Neural crest cell (in vitro differentiated cells): ENCODE measurements at places on chromosomes 4 and X. TPM values are rescaled to one million over a fixed set of nuclear protein-coding genes. Genes with fewer than 3 reads are reported as not detected.

DNA sequence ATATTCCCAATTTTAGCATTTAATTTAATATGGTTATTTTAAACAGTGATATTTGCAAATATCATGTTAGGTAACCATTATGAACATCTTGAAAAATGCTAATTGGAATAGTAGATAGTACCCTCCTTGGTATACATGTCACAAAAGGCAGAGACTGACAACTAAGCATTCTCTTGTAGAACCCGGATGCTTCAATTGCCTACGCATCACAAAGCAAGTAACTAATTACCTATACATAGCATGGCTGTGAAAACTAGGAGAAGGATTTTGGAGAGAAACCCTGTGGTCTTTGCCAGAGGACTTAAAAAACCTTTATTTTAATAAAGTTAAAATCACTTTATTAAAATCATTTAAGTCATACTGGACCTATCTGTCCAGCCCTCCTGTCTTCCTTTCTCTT lies 764.1 kb upstream of the TENM3 start:
- no peak for DNase-seq

The UGT2B17 gene
- not detected in 2 replicates for total RNA-seq

- DNase-seq = no peak
Observed at GRCh38 chr4:129336457-129337227, 240.7 kb downstream of the C4orf33 start.

GRCh38 chrX:70096052-70096451 lies 33.8 kb downstream of the OTUD6A start:
- DNase-seq = no peak

- no peak for DNase-seq
Observed at GRCh38 chr4:87919941-87920340, 55.6 kb upstream of the SPP1 start.

- no peak for DNase-seq
Observed at GRCh38 chrX:46994096-46994495, 81.9 kb downstream of the JADE3 start.

GRCh38 chr4:26763063-26763462 lies 97.6 kb upstream of the STIM2 start:
- DNase-seq = no peak

DNA sequence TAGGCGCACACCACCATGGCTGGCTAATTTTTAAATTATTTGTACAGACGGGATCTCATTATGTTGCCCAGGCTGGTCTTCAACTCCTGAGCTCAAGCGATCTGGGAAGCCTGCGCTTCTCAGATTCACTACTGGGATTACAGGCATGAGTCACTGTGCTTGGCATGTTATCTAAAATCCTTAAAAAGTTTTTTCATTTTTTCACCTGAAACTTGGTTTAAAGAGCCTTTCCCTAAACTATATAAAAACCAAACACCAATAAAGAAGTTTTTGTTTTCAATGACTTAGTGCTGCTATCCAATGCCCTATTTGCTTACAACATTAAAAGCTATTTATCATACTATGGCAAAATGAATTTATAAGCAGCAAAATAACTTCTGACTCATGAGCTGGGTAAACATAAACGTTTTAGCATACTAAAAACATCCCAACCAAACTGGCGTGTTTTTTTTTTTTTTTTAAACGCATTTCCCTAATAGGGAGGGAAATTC lies 127.8 kb downstream of the UBE2K start:
- DNase-seq = no peak

DNA sequence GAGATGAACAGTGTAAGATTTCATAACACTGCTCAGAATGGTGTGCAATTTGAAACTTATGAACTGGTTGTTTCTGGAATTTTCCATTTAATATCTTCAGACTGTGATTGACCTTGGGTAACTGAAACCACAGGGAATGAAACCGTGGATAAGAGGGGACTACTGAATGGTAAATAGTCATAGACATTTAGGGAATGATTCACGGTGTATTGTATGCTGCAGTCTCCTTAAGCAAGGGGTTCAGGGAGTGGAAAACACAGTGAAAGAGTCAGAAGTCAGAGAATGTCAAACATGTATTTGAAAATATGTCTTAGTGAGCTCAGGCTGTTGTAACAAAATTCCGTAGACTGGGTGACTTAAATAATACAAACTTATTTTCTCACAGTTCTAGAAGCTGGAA lies 398.2 kb upstream of the DIPK2B start:
- no peak for DNase-seq

The MAGED4B gene
- total RNA-seq = 175 and 191 TPM in 2 replicates

GRCh38 chr4:102335616-102336015 lies 9.7 kb downstream of the SLC39A8 start:
- no peak for DNase-seq

DNA sequence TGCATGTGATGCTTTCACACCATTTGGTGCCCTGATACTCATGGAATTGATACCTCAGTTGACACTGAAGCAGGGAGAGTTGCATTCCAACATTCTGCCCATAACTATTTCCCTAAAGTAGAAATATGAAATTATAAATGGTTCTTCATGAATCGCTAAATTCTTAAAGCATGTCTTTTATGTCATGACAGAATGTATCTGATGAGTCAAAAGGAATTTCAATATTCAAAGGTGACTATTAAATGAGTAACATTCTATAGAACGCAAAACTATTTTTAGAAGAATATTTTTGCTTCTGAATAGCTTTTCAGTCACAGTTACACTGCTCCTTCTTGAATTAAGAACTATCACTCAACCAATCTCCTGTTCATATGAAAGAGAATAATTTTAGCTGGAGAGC lies 152.8 kb downstream of the ADGRA3 start:
- DNase-seq = no peak

DNA sequence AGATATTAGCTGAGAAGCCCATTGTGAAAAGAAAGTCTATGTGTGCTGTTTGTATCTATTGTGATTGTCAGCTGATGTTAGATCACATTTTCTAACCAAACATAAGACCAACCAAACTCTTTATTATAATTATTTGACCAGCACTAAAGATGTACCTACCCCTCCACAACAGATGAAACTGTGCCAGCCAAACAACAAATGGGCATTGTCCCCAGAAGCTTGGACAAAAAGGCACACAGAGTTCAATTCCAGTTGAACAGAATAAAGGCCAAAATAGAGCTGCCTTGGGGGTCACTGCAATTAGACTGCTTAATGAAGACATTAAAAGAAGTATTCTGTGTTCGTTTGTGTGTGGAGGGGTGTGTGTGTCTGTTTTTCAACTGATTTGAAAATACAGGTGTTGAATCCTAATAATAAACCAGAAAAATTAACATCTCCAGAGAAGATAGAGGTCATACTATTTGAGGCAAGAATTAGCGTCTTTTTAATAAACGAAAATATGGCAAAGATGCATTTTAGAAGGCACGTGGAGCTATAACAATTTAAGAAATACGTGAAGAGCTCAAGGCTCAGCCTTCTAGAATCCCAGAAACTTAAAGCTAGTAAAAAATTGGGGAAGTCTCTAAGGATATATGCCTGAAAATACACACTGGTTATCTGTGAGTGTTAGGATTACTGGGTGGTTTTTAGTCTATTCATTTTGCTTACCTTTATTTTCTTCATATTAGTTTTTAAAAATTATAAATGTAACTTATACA lies 2.2 kb downstream of the SPP1 start:
- DNase-seq = no peak

GRCh38 chr4:118683513-118683912 lies 1.7 kb upstream of the METTL14 start:
- no peak for DNase-seq

- DNase-seq = no peak
Observed at GRCh38 chrX:40177942-40178715, 80.4 kb upstream of the BCOR start.

DNA sequence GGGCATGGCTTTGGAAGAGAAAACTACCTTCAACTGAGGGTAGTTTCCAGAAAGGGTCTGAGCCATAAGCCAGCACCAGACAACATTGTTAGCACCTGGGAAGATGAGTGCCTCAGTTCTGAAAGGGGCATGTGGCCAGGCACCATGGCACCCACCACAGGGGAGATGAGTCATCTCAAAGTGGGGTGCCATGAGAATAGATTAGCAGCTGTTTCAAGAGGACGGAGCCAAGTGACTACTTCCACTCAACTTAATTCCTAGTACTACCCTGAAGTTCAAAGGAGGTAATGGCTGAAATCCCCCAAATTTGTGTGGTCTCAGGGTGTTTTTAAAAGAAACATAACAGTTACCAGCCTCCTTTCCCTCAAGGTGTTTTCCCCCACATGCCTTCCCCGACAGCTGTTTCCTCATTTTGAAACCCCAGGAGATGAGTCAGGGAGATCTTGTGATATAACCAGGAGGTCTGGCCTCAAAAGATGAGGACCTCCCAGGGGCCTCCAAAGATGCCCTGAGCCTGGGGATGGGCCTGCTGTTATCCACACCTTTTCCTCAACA lies 27.8 kb upstream of the FTHL17 start:
- DNase-seq = no peak

The MAGEA1 gene
- total RNA-seq = not detected in 2 replicates

GRCh38 chrX:106451933-106452332 lies 159.8 kb upstream of the RADX start:
- no peak for DNase-seq

- no peak for DNase-seq
Observed at GRCh38 chr4:159358226-159358625, 255.3 kb downstream of the RAPGEF2 start.

- DNase-seq = no peak
Observed at GRCh38 chrX:124555036-124555595, 208.8 kb downstream of the SH2D1A start.

DNA sequence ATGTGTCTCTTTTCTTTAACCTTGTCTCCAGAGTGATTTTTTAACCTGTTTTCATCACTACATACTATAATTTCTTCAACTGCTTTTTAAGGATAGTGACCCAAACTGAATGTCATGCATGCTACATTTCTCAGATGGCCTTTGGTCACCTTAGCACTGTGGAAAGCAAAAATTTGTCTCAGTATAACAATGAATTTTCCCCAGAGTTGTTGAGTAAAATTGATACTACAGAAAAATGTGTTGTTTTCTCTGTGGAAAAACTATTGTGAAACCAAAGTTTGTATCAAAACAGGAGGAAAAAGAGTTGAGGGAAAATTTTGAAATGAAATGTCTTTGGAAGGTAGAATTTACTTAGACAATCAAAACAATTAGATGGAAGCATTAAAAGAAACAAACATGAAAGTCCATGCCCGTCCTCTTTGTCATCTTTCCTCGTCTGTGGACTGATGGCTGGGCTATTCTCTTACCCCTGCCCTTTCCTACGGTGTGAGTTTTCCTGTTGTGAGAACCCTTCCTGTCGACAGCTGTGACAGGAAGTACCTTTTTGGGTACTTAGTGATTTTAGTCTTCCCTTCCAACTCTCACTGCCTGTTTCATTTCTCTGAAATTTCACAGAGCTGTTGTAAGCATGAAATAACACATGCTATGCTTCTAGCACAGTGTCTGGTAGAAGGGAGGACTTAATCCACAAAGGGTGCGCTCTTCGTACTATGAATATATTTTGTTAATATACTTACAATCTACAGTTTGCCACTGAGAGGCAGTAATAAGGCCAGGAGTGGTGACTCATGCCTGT lies 50.8 kb downstream of the LRP2BP start:
- no peak for DNase-seq

DNA sequence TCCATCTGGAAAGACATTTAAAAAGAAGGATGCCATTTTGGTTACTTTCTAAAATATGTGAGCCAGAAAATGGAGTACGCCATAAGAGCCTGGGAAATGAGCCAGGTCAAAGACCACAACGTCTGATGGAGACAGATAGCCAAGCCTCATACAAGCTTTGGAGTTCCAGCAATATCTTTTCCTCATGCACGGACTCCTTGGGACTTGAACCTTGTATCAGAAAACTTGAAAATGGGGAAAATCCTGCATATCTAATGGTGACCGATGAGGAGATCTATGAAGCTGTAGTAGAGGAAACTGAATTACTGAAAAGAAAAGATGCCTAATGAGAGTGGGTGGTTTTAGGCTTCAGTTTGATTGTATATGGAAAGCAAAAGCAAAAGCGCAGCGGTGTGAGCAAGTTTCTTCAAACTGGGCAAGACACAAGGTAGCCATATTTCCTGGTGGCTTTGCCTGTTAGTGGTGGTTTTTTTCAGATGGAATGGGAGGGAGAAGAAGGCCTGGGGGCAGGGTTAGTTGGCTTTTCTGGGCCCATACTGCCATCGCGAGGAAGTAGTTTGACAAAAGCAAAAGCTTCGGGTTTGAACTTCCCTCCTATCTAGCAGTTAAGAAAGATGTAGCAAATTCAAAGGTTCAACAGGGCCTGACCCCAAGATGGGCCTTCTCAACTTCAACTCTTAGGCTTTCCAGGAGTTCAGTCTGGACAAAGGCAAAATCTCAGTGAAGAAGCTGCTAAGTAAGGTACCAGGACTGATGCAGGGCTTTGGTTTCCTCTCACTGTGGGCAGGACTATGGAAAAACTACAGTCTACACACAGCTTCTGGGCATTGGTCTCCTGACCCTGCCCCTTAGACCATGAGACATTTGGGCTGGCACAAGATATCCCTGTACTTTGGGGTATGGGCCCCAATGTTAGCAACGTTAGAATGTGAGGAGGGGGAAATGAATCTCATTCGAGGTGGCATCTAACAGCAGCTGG lies 210.0 kb upstream of the STK26 start:
- DNase-seq = no peak

GRCh38 chr4:139596034-139596683 lies 40.1 kb upstream of the SETD7 start:
- no peak for DNase-seq

- peak; percentile 9 for DNase-seq
Observed at GRCh38 chrX:49155243-49155899, 7.2 kb upstream of the MAGIX start.

The NDNF gene
- 23.9 and 25.4 TPM in 2 replicates for total RNA-seq
